ENCODE measurements at places on chromosomes 5 and 9. TPM values are rescaled to one million over a fixed set of nuclear protein-coding genes. Genes with fewer than 3 reads are reported as not detected.

Gene PSMB7
- 172 TPM for total RNA-seq

DNA sequence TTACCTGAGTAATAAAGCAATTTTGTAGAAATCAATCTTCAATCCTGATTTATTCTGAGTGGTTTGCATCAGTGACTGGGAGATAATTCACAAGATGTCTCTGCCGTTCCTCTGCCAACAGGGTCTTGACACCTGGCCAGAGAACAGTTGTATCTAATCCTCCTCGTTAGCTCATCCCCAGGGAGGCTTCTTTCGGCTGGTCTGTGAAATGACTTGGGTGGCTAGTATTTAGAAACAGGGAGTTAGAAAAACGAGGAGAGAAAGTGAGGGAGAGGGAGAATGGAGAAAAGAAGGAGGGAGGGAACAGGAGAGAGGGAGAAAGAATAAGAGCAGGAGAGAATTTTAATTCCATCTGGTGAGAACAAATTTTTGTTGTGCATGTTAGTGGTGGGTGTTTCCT is 600.2 kb upstream of the TLE4 start:
- no peak for DNase-seq

- no peak for DNase-seq
Observed at GRCh38 chr9:22036866-22037626, 27.9 kb upstream of the CDKN2B start.

GRCh38 chr5:98723061-98723460 is 50.4 kb upstream of the RGMB start:
- DNase-seq, result no peak

GRCh38 chr9:101626295-101626694 is 31.5 kb upstream of the PPP3R2 start:
- no peak for DNase-seq

DNA sequence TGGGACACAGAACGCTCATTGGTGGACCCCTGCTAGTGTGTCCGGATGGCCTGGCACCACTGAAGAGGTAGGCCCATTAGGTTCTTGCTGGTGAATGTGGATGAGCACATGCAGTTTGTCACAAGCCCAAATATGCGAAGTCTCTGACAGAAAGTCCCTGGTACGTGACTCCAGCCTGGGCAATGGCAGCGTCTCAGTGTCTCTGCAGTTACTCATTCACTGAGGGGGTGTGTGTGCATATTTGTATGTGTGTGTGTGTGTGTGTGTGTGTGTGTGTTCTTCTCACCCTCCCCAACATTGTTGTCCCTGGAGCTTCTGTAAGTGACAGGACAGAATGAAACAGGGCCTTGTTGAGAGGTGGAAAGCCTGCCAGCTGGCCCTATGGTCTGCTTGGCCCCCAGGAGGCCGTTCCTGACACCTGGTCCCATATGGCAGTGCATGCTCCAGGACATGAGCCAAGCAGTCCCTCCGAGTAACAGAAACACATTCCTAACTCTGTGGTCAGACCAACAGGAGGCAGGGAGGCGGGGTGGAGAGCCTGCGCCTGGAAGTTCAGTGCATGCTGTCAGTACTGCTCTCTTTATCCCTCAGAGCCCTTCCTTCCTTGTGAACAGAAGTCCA is 169.9 kb downstream of the SLC28A3 start:
- peak; percentile 93 for DNase-seq

All from Right ventricle myocardium superior (tissue), 1 donor.